SK-MEL-5 (cell line): ENCODE measurements at places on chromosomes 11 and 22. TPM values are rescaled to one million over a fixed set of nuclear protein-coding genes. Genes with fewer than 3 reads are reported as not detected.
A peak's percentile ranks its signal among the peaks of the same experiment; 100 is the strongest.

CATSPER1 gene
- 0.05 TPM in 1 of 2 replicates, not detected in the other for total RNA-seq

PANX1 gene
- total RNA-seq = 35.1 and 36.1 TPM in 2 replicates

PGA5 gene
- not detected in 2 replicates for total RNA-seq

OR51Q1 gene
- not detected in 2 replicates for total RNA-seq

APOL5 gene
- not detected in 2 replicates for total RNA-seq

DNA sequence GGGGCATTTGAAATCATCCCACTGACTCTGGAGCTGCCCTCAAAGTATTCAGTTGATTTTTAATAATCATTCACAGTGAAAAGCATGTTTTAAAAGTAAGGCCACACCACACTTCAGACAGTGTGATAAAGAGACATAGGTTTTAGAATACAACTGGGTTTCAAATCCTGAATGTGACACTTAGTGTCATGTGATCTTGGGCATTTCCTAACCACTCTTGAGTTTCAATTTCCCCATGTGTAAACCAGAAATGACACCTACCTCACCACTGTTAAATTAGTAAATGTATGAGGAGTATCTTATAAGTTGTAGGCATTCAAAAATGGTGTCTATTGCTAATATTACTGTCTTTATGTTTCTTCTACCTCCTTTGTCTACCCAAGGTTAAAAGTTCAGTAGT lies 5.4 kb downstream of the TMEM123 start:
- no peak for DNase-seq

- no peak for DNase-seq
Measured at GRCh38 chr11:118744046-118744445, 46.9 kb downstream of the DDX6 start.

DNA sequence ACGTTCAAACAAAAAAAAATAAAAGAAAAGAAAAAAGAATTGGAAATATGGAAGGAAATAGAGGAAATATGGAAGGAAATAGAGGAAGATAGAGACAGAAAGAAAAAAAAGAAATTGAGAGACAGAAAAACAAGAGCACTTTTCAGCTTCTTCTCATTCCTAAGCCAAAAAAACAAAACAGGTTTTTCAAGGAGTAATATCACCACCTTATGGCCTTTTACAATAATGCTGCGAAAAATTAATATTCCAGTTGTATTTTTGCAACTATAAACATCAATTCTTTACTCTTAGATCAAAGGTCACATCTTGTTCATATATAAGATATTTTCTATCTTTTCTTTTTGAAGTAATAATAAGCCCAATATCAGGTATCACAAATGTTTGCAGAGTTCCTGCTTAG lies 328.3 kb downstream of the FAT3 start:
- DNase-seq = no peak

DNA sequence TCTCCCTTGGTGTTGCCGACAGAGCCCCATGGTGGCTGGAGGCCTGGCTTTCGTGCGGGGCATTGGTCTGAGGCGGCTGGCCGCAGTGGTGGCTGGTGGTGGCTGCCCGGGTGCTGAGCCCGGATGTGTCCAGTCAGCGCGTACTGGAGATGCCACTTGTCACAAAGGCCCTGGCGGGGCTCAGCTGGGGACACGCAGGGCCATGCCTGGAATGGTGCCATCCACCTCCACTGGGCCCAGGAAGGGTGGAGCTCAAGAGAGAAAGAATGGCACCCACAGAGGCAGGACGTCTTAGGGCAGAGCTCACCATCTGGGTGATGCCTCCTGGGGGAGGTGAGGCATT lies 92.5 kb downstream of the CEP164 start:
- no peak for DNase-seq

- no peak for DNase-seq
Measured at GRCh38 chr22:35480627-35481550, 59.7 kb upstream of the RASD2 start.

DNA sequence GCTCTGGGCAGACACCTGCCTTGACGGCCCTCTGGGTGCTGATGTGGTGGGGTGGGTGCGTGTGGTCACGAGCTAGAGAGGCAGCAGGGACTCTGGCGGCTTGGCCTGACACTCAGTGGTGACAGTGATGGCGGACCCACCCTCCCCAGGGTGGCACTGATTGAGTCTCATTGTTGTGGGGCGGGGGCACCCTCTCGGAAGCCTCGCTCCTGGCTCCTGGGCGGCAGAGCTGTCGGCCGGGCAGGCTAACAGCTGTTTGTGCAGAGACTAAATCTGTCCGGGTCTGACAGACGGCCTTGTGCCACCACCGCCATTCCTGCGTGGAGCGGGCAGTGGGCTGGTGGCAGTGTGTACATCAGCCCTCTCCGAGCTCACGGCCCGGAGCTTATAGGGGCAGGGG lies 15.6 kb downstream of the FLRT1 start:
- no peak for DNase-seq

GRCh38 chr22:32050678-32051515 lies 7.8 kb downstream of the SLC5A1 start:
- DNase-seq = peak; percentile 53

- DNase-seq = no peak
Measured at GRCh38 chr11:416757-417621, 2.2 kb upstream of the SIGIRR start.

DNA sequence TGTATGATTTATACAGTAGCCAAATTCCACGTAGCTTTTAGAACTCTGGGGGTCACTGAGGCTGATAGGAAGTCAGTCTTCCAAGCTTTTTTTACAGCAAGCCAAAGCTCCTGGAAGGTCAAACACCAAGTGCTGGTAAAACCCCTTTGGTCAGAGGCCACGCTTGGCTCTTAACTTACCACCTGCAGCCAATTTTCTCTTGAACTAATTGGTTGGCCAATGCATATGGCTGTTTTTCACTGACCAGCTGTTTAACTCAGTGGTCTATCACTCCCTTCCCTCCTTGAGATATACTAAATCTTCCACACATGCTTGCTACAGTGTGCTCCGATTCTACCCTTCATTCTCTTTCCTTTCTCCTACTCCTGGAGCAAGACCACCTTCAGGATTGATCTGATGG lies 116.0 kb downstream of the FAR1 start:
- DNase-seq = no peak

- DNase-seq = no peak
Measured at GRCh38 chr11:68140496-68141245, 19.5 kb upstream of the CHKA start.

- no peak for DNase-seq
Measured at GRCh38 chr11:69669486-69669885, 5.7 kb downstream of the LTO1 start.
